Right renal pelvis (tissue), 4 donors: ENCODE measurements at places on chromosomes 2 and 18. TPM values are rescaled to one million over a fixed set of nuclear protein-coding genes. Genes with fewer than 3 reads are reported as not detected.

DNA sequence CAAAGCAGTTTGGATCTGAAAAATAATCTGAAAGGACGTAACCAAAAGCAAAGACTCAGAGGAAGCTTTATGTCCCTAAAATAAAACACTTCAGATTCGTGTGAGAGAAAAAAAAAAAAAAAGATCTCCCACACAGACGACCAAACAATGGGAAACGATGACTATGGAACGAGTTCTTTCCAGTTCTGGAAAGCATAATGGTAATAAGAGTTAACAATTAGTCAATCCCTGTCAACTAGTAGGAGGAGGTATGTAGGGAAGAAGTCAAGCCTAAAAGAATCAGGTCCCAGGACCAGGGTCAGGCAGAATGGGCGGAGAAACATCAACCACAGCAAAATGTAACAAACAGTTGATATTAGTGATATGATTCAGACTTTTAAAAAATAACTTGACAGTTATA lies 170.3 kb upstream of the SETBP1 start:
- no peak for DNase-seq

- no peak for DNase-seq
Observed at GRCh38 chr2:141641462-141641861, 489.4 kb downstream of the LRP1B start.

DNA sequence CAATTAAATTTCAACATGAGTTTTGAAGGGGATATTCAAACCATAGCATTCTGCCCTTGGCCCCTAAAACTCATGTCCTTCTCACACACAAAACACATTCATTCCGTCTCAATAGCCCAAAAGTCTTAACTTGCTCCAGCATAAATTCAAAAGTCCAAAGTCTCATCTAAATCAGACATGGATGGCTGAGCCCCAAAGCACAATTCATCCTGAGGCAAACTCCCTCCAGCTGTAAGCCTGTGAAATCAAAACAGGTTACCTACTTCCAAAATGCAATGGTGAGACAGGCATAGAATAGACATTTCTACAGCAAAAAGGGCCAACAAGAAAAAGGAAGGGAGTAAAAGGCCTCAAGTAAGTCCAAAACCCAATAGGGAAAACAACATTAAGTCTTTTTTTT lies 245.8 kb downstream of the TTC32 start:
- DNase-seq: no peak

- no peak for DNase-seq
Observed at GRCh38 chr18:76445741-76446232, 49.3 kb downstream of the ZNF516 start.

GRCh38 chr2:16722677-16723076 lies 57.0 kb upstream of the CYRIA start:
- no peak for DNase-seq

- no peak for DNase-seq
Observed at GRCh38 chr18:58135183-58135641, 91.2 kb downstream of the NEDD4L start.

DNA sequence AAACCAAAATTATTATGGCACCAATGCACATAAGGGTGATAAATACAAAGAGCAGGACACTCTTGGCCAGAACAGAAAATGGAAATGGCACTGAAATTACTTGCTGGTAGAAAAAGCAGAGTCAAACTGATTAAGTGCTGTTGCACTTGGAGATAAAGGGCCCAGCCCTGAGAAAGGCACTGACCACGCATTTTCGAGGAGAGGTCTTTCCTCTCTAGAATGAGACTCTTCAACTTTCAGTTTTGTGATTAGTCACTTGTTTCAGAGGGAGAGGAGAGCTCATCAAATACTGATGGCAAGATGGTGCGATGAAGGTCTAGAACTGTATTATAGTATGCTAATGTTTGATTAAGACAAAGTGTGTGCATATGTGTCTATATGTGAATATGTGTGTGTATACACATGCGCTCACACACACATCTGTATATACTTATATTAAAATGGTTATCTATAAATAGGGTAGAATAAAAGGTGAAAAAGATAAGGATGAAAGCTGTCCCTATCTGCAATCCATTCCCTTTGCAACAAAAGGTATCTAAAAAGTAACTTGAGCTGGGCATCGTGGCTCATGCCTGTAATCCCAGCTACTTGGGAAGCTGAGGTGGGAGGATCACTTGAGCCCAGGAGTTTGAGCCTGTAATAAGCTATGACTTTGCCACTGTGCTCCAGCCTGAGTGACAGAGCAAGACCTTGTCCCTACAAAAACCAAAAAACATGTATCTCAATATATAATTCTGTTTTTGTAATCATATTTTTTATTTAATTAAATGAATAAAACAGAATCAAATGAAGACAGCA lies 48.8 kb upstream of the ZDBF2 start:
- no peak for DNase-seq

GRCh38 chr2:226115102-226115831 lies 684.4 kb downstream of the IRS1 start:
- DNase-seq: no peak

GRCh38 chr2:85505551-85506238 lies 33.3 kb upstream of the MAT2A start:
- DNase-seq: no peak

DNA sequence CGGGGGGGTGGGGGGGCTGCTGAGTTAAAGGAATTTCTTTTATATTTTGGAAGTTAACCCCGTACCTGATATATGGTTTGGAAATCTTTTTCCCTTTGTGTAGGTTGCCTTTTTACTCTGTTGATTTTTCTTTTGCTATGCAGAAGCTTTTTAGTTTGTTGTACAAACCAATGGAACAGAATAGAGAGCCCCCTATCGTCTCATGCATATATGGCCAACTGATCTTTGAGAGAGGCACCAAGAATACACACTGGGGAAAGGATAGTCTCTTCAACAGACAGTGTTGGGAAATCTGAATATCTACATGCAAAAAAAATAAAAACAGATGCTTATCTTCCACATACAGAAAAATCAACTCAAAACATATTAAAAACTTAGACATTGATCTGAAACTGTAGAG lies 647.8 kb upstream of the KLHL29 start:
- no peak for DNase-seq

DNA sequence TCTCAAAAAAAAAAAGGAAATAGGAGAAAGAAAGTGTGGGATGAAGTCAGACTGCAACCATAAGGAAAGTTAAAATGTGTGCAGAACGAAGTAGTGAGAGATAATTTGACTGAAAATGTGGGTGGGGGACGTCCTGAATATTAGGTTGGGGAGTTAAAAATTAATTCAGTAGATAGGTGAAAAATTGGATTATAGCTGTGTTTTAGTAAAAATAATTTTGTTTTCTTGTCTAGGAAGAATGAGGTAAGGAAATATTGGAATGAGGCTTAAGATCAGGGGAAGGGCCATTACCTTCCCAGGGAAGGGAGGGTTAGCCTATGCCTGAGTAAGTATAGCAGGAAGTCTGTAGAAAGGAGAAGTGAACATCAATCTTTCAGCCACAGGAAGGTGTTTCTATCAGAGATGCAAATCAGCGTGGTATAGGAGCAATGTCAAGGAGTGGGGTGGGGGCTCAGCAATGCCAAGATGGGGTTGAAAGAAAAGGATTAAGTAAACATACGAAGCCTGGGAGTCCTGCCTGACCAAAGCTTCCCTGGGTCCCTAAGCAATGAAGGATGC lies 250.9 kb downstream of the PIEZO2 start:
- no peak for DNase-seq

DNA sequence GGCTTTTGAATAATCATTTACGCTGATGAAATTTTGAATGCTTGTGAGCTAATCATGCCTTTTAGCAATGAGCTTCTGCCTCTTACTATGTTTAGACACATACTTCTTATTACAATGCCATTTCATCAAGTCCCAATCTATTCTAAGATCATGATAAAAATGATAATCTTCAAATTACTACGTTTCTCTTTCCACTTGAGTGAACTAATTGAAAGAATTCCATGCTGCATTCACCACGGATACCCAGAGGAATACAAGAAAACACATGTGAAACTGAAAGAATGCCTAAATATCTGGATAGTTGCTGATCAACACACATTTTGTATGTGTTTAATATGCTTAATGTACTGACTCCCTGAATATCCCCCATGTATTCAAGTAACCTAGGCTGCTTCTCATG lies 62.3 kb downstream of the LRRTM4 start:
- DNase-seq: no peak

GRCh38 chr2:64173156-64174135 lies 29.2 kb upstream of the PELI1 start:
- DNase-seq: no peak

- DNase-seq: no peak
Observed at GRCh38 chr18:62586781-62587487, 64.1 kb downstream of the ZCCHC2 start.

GRCh38 chr18:5064841-5065370 lies 132.2 kb downstream of the AKAIN1 start:
- DNase-seq: no peak

GRCh38 chr2:227824711-227825110 lies 11.1 kb downstream of the CCL20 start:
- DNase-seq: no peak

DNA sequence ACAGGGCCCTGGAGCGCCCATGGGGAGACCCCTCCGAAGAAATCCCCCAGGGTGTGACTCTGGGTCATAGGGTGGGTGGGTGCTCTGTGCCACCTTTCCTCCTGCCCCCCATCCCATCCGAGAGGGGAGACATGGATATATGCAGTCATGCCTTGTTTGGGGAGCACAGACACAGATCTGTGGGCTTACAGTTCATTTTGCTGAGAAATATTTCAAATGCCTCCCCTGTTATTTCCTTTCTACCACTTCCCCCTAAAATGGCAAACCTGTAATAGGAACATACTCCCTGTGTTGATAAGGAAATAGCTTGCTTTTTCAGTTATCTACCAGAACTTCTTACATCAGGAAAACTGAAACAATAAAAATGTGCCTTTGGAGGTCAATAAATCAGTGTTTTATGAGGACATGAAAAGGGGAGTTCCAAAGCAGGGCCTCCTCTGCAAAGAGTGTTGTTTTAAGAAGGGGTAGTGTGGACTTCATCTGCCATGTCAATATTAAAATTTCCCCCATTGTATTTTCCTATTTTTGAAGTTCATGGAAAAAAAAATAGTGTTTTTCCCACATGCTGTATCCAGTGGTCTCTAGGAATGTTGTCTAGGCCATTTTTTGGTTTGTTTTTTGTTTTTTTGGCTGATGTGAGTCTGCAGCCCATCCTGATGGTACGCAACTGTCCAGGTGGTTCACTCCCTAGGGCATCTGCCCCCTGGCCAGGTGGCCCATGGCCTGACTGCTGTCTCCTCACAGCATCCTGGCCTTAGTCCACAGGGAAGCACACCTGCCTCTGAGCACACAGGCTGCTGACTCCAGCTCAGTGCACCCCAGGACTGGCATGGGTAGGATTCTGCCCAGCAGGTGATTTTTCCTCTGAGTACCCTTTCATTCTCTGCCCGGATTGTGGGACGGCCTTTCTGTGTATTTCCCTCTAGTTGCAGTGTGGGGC lies 3.7 kb downstream of the TNFRSF11A start:
- DNase-seq: no peak

- no peak for DNase-seq
Observed at GRCh38 chr2:118986738-118987137, 44.7 kb downstream of the MARCO start.

- DNase-seq: no peak
Observed at GRCh38 chr18:22946846-22947245, 13.7 kb downstream of the RBBP8 start.

- DNase-seq: no peak
Observed at GRCh38 chr2:195730912-195731311, 73.9 kb downstream of the SLC39A10 start.

GRCh38 chr2:177501186-177501585 lies 108.6 kb downstream of the AGPS start:
- DNase-seq: no peak

GRCh38 chr2:23523373-23524260 lies 138.6 kb downstream of the KLHL29 start:
- DNase-seq: no peak

GRCh38 chr2:121293450-121294325 lies 8.7 kb upstream of the TFCP2L1 start:
- no peak for DNase-seq

- DNase-seq: no peak
Observed at GRCh38 chr2:137700681-137701080, 263.6 kb upstream of the HNMT start.

GRCh38 chr2:210442878-210443277 lies 33.7 kb downstream of the LANCL1 start:
- DNase-seq: no peak

DNA sequence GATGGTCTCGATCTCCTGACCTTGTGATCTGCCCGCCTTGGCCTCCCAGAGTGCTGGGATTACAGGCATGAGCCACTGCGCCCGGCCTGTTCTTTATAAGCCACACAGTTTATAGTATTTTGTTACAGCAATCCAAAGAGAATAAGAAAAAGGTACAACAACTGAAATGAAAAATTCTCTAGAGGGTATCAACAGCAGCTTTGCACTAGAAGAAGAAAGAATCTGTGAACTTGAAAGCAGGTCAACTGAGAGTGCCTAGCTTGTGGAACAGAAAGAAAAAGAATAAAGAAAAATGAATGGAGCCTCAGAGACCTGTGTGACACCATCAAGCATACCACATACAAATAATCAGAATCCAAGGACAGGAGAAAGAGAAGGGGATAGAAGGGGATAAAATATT lies 66.8 kb upstream of the CTLA4 start:
- DNase-seq: no peak

- DNase-seq: no peak
Observed at GRCh38 chr2:203973676-203974075, 37.1 kb downstream of the ICOS start.

The CELF4 gene
- polyA plus RNA-seq: 2.8 TPM

The CROCC2 gene
- polyA plus RNA-seq: 0.05 TPM

The NEURL3 gene
- polyA plus RNA-seq: 7.2 TPM

The FRZB gene
- polyA plus RNA-seq: 13.5 TPM

The DSG4 gene
- polyA plus RNA-seq: 0.09 TPM

The CAPN14 gene
- polyA plus RNA-seq: 0.06 TPM

The OTOS gene
- 0.31 TPM for polyA plus RNA-seq

The MYO5B gene
- polyA plus RNA-seq: 26.4 TPM

The ZNF396 gene
- 6.5 TPM for polyA plus RNA-seq

The MAP3K2 gene
- polyA plus RNA-seq: 25.9 TPM

The C18orf32 gene
- 31.7 TPM for polyA plus RNA-seq

The FMNL2 gene
- polyA plus RNA-seq: 108 TPM

The PAX3 gene
- polyA plus RNA-seq: not detected

The C2orf81 gene
- polyA plus RNA-seq: 9.5 TPM

The SPRED2 gene
- 40.7 TPM for polyA plus RNA-seq

The SNRNP27 gene
- 81.5 TPM for polyA plus RNA-seq

The DCDC2C gene
- 0.46 TPM for polyA plus RNA-seq

The MAP3K19 gene
- 0.73 TPM for polyA plus RNA-seq
